ENCODE measurements at places on chromosomes 2 and 18.

DNA sequence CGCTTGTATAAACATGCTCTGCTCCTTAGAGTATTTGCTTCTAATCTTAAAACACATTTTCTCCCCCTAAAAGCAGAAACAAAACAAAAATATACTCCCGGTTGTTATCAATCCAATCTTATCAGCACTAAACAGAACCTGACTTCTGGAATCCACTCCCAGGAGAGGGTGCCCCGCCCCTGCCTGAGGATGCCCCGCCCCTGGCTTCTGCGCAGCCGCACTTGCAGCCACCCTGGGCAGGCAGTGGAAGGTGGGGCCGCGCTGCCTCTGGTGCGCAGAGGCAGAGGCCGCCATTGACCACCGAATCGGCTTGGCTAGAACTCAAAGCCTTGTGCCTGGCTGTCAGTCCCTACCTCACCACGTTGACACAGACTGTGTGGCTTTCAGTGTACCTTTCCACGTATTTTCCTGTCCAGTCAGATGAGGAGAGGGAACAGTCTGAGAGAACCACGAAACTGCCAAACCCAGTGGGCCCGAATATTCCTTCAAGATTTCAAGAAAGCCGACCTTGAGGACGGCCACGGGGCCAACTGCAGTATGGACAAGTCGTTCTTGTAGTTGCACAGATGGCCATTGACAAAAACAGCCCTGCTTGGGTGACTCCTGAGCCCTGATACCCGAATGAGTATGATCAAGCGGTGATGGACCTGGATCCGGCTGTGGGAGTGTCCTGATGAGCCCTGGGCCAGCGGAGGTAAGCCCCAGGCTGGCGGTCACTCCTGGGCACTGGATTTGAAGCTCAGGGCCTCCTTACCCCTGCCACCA lies 46.2 kb upstream of the ARHGAP28 start:
- no peak for DNase-seq

DNA sequence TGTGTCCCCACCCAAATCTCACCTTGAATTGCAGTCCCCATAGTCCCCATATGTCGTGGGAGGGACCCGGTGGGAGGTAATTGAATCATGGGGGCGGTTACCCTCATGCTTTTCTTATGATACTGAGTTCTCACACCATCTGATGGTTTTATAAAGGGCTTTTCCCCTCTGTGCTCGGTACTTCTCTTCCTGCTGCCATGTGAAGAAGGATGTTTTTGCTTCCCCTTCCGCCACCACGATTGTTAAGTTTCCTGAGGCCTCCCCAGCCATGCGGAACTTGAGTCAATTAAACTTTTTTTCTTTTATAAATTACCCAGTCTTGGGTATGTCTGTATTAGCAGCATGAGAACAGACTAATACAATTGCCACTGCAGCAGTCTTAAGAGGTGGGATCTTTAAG lies 134.9 kb downstream of the LTBP1 start:
- DNase-seq = no peak

- no peak for DNase-seq
These were observed 566.1 kb downstream of the TMEM182 start for GRCh38 chr2:103327966-103328365.

- peak; percentile 74 for DNase-seq
These were observed 31.6 kb downstream of the KCNK3 start for GRCh38 chr2:26723991-26724750.

DNA sequence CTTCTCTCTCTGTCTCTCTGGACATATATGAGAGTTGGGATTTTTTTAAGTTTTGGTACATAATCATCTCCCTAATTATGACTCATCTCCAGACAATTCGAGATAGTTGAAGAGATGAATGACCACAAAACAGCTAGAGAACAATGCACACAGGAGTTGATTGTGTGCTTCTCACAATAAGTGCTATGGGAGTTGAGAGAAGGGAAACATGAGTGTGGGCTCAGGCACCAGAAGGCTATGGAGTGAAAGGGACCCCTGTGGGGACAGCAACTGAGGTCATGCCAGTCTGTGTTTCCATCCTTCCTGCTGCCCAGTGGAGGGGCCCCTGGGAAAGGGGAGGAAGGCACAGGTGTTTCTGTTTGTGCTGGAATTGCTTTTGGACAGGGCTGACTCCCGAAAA lies 6.5 kb upstream of the YWHAQ start:
- DNase-seq = peak; percentile 73

- peak; percentile 10 for DNase-seq
These were observed 446 bp downstream of the COPS9 start for GRCh38 chr2:240135706-240136012.

GRCh38 chr18:12722731-12723130 lies 19.9 kb downstream of the PSMG2 start:
- no peak for DNase-seq

DNA sequence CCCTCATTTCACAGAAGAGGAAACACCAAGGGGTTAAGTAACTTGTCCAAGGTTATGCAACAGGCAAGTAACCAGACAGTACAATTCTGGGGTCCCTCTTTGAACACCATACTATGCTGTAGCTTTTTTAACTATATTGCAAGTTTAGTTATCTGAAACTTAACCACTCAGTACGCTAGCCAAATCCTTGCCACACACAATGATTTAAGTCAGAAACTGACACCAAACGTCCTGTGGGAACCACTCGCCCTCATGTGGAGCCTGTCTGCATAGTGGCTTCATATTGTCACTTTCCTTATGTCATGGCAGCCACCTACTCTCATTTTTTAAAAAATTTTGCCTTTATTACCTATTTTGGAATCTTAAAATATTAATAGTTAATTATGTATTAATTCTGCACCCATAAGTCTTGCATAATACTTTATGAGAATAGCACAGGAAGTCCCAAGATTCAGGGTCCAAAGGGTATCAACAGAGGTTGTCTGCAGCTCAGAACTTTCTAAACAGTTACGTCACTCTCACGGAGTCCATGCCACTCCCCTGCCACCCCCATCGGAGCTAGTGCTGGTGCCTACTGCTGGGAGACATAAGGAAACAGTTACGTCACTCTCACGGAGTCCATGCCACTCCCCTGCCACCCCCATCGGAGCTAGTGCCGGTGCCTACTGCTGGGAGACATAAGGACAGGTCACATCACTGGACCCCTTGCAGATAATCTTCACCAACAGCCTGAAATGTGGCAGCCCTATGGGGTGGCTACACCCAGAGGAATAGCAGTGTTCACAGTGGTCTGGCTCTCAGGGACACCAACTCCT lies 99.0 kb downstream of the L3MBTL4 start:
- no peak for DNase-seq

DNA sequence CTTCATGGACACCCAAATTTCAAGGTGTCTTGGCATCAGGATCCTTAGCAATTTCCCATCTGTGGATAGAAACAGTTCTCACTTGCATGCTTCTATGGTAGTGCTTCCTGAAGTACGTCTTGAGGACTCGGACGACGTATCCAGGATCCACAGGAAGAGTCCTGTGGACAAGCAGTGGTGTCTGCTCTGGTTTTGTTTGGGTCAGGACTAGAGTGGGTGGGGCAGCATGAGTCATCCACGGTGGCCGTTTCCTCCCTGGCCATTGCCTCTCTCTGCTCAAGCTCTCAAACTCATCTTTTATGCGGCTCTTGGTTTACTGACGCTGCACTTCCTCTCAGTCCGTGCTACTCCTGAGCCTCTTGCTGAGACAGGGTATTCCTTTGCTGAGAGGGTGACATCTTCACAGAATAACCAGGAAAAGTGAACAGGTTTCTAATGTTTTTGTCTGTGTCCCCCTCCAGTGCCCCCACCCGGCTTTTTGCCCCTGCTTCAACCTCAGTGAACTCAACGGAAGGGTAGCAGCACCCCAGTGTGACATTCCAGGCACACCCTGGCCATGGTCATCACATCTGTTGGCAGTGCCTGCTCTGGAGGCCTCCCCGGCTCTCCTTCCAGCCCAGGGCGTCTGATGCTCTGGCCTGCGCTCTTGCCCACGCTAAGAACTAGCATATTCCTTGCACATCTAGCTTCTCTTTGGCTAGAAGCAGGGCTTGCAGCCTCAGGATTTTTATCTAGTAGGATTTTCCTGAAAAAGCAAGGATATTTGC lies 62.2 kb downstream of the ARMC9 start:
- peak; percentile 43 for DNase-seq

GRCh38 chr2:180524499-180524898 lies 455.9 kb upstream of the UBE2E3 start:
- DNase-seq = peak; percentile 78

- peak; percentile 48 for DNase-seq
These were observed 191.2 kb downstream of the NCKAP5 start for GRCh38 chr2:133377021-133377481.

- peak; percentile 87 for DNase-seq
These were observed 44.2 kb upstream of the HS6ST1 start for GRCh38 chr2:128362889-128363228.

DNA sequence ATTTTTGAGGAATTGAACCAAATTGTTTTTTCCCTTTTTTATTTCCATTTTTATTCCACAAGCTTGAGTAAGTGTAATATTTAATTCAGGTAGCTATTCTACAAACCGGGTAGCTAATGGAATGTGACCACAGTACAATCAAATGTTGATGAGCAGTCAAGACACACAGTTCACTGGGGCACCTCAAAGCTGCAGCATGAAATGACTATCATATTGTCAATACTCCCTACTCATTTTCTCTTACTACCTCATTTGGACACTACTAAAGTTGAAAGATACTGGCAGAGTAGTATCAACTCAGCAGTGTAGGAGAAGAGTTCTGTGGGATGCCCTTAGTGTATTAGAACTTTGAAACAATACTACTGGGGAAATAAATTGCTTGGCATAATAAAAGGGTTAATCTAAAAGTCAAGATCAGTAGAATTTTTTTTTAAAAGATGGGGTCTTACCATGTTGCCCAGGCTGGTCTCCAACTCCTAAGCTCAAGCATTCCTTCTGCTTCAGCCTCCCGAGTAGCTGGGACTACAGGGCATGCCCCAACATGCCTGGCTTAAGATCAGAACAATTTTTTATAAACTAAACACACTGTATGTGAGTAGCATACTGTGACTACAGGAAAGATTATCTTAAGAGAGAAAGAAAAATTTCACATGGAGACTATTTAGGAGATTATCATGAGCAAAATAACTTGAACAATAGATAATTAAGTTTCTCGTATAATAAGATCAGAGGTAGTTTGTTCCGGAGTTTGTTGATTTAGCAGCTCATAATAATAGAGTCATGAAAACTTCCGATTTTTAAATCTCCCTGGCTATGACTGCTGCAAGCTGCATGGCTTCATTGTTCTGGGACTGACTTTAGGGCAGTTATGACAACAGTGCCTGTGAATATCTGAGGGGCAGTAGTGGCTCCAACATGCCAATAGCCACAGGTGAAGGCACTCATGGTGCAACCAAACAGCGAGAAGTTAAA lies 43.7 kb downstream of the MYO3B start:
- DNase-seq = peak; percentile 74

DNA sequence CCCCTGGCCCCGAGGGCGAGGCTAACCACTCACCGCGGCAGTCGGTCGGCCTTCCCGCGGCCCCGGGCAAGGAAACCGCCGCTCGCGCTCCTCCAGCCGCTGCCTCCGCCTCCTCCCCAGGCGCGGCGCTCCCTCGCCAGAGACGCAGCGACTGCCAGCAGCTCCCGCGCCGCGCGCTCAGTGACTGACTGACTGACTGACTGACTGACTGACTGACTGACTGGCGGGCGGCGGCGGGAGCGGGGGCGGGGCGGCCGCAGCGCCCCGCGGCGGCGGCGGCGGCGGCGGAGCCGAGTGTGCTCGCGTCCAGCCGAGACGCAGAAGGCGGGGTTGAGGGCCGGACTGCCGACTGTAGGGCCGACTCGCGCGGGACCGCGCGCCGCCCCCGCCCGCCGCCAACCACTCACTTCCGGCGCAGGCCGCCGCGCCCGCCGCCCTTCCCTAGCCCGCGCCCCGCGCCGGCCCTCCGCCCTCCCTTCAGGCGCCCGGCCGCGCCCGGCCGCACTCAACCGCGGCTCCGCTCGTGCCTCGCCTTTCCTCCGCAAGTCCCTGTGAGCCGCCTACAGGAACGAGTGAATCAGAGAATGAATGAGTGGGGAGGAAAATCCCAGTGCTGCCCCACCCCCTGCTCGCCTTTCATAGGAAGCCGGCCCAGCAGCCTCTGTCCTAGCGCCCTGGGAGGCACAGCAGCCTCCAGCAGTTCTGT lies at the start of gene RAPH1:
Gene RAPH1, minus strand, starts transcription at position 224 of the 706 bp plus-strand sequence. CDS start 39,948 bp downstream, outside the sequence.
- peak; percentile 87 for DNase-seq

DNA sequence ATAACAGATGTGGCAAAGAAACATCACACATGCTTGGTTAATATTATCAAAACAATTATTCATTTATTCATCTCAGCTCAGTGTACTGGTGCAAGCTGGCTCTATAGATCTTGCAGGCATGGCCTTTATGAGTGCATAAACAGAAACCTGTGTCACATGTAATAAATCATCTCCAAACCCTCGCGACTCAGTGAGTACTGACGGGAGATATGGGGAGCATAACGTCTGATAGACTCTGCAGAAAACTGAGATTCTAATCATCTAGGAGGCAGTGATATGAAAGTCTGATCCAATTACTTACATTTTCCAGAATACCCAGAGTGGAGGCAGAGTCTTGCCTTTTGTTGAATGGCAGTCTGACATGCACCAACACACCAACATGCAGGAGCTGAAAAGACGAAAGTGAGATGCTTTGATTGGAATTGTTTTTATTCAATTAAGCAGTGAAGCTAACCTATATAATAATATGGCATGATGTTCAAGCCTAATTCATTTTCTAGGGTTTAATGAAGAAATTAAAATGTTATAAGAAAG lies 416.8 kb downstream of the RNF144A start:
- DNase-seq = no peak

- no peak for DNase-seq
These were observed 143.7 kb upstream of the NOSTRIN start for GRCh38 chr2:168658706-168659105.

- no peak for DNase-seq
These were observed 220.9 kb downstream of the LDLRAD4 start for GRCh38 chr18:13439461-13439860.

GRCh38 chr2:166814335-166814734 lies 73.9 kb upstream of the XIRP2 start:
- no peak for DNase-seq

DNA sequence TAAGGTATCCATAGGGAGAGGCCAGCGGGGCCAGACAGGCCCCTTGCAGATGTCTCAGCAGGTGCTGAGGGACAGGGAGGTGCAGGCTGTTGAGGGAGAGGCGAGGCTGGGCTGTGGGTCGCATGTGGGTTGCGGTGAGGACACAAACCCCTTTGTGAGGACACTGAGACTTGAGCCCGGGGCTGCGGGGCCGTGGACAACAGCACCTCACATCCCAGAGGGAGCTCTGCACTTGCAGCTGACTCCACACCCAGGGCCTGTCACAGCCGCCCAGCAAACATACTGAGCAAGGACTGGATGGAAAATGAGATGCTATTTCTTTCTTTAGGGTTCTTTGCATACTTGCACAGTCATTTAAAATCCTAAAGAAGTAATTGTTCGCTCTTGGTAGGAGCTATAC lies 95.3 kb upstream of the NFATC1 start:
- no peak for DNase-seq

DNA sequence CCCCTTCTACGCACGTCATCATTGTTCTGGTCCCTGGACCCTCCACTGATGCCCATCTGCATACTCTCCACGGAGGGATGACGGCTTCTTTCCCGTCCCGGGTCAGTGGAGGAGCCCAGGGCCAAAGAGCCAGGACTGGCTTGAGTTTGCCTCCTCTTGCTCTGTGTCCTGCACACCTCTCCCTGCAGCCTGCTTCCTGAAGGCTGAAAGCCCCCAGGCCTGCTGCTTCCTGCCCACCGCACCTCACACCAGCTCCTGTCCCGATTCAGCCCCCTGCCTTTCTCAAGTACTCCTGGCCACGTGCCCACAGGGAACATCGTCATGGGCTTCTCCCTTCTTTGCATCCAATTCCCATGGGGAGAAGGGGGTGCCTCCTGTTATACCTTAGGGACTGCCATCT lies 7.1 kb downstream of the ADCY3 start:
- DNase-seq = no peak

- no peak for DNase-seq
These were observed 47.1 kb downstream of the RPRD1A start for GRCh38 chr18:36020174-36020711.
